ENCODE measurements at places on chromosomes 5 and 9.

DNA sequence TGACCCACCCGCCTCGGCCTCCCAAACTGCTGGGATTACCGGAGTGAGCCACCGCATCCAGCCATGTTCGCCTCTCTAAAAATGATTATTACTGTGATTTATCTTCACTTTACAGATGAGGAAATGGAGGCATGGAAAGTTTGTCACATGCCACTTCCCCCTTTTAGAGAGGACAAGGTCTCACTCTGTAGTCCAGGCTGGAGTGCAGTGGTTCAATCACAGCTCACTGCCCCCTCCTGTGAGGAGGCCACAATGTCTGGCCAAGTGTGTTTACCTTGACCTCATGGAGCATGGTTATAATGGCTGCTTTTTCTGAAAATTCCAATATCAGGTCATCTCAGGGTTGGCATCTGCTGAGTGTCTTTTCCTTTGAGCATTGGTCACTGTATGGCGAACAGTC is 6.7 kb downstream of the PRRT1B start:
- no peak for DNase-seq

GRCh38 chr9:785997-786396 is 55.5 kb upstream of the DMRT1 start:
- DNase-seq = no peak

DNA sequence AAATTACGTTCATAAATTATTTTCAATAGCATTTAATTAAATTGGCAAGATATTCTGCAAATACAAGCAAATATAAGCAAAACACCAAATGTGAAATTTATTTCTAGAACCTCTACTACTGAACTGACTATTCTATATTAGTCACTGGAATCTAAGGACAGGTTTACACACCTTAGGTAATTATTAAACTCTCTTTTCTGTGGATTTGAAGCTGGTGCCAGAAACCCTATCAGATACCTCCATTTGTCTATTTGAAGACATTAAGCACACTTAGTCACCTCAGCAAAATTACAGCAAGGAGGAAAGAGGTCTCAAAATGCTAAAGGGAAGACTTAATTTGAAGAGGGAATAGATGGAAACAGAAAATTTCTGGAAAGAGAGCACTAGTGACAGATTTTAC is 83.4 kb downstream of the CPLANE1 start:
- DNase-seq = no peak

GRCh38 chr9:23563517-23563916 is 262.5 kb downstream of the ELAVL2 start:
- DNase-seq = no peak

DNA sequence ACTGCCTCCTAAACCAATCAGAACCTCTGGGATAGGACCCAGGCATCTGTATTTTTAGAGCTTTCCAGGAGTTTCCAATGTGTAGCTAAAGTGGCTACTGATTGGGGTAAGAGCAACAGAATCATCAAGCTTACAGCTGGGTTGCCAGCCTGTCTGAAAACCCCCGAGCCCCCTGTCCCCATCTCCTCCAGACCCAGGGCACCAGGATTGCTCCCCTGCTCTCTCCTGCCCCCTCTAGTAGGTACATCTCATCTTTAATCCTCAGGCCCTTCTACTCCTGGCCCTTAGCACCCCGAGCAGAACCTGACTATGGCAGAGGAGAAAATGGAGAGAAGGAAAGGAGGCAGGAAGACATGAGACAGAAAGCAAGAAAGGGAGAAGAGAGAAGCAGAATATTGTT is 204.9 kb downstream of the GABBR2 start:
- no peak for DNase-seq

- DNase-seq = no peak
Observed at GRCh38 chr5:167716126-167716775, 575.2 kb upstream of the WWC1 start.

DNA sequence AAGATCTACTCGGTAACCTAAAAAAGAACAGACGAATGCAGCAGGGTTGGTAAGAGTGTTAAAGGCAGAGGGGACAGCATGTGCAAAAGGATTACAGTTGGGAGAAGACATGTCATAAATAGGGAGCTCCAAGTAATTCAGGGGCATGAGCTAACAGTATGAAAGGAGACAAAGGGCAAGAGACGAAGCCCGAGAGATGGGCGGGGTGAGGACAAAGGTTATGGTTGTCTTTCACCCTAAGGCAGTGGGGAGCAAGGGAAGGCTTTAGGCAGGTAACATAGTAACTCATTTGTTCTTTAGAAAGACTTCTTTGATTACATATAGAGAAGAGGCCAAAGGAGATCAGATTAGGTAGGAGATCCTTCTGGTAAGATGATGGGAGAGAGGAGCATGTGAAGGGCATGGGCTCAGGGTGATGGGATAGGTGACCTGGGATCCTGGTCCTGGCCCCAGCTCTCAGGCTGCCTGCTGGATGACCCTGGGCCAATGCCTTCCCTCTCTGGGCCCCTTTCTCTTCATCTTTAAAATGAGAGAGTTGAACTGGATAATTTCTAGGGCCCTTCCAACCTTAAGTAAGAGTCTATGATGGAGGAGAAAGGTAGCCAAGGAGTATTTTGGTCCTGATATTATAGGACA is 19.5 kb downstream of the MORN5 start:
- no peak for DNase-seq

DNA sequence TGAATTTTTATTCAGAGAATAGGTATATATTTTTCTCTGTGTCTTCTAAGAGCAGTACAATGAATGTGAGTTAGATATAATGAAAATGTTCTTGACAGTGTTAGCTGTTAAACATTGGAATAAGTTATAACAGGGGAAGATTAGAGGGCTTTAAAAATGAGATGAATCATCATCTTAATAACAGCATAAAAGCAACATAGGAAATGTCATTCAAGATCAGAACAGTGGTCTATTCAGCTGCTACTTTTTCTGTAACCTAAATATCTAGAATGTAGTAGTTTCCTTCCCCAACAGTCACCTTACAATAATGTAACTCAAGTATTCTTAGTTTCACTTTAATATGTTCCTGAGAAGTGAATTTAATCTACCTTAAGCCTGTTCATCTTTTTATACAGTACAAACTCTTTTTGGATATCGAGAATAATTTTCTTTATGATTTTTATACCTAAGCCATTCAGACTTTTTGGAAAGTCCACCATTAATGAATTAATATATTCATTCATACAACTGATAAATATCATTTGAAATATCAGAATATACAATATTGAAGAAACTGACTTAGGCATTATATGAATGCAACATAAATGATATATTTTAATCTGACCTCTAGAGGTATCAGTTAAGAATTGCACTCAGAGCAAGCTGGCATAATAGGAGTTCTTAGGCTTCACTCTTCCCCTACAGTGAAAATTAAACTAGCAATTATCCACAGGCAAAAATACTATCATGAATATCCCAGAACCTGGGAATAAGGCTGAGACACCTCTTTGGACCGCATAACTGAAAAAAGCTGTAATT is 66.1 kb upstream of the EDIL3 start:
- DNase-seq = no peak

GRCh38 chr5:158100373-158100888 is 241.5 kb upstream of the CLINT1 start:
- no peak for DNase-seq

DNA sequence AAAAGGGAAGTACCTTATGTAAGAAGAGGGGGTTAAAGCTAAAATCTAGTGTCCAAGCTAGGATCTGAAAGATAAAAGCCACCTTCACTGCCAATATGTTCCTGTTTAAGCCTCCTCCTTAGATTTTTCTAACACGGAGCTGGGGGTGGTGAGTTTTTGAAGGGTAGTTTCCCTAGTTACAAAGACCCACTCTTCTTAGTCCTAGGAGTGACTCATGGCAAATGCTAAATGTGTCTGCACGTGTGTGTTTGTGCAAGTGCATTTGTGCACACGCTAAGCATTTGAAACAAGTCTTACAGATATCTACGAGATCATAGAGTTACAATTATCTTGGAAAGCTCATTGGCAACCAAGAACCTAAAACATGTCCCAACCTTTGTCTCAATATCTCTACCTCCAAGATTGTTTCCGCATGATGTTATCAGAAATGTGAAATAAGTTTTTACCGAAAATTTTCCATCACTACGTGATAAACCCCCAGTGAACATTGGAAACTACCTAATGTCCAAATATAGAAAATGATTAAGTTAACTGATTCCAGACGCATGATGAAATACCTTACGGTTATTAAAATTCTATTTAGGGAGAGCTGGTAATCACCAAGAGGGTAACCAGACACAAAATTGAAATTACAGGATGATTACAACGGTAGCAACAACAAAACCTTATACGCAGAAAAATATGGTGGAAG is 78.0 kb upstream of the HRH2 start:
- no peak for DNase-seq

- DNase-seq = no peak
Observed at GRCh38 chr9:79572032-79572607, 355 bp downstream of the TLE4 start.

GRCh38 chr9:121763131-121763530 is 111.7 kb downstream of the DAB2IP start:
- DNase-seq = no peak

GRCh38 chr5:148364343-148364742 is 19.4 kb upstream of the FBXO38 start:
- DNase-seq = no peak

- no peak for DNase-seq
Observed at GRCh38 chr5:128681096-128681495, 143.1 kb upstream of the FBN2 start.

- DNase-seq = no peak
Observed at GRCh38 chr5:73801686-73802085, 175.7 kb downstream of the ARHGEF28 start.

DNA sequence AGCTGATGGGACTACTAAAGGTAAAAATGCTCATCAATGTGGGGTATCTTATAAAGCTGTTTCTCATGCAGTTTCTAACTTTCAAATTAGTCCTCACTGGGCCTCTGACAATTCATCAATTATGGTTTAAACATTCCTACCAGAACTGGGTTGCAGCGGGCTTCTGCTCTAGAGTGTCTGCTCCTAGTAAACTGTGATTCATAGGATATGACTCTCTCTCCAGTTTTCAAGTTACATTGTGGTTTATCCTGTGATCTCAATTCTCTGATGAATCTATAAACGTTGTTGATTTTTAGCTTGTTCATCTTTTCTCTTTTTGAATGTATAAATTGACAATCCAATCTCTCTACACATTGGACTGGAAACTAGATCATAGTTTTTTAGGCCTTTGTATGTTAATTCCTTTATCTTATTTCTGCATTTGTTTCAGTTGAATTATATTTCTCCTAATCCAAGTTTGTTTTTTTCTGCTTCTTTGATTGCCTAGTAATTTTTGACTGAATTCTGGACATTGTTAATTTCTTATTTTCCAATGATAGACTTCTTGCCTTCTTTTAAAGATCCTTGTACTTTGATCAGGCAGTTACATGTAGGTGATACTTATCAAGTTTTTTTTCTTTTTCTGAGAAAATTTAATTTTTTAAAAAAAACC is 822.6 kb downstream of the TLE1 start:
- no peak for DNase-seq

DNA sequence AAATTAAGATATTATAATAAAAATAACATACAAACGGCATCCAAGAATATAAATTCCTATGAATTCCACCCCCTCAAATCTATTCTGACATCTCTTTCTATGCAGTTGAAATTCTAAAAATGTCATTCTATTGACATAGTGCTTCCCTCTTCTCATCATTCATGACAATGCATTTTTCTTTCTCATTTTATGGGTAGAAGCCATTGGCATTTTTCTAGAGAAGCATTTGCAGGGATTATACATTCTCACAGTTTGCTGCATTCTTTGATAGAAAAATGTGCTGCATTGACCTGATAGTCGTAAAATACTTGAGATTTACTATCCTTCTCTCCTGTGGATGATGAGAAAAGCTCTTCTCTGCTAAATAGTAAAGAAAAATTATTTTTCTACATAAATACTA is 760.9 kb upstream of the ACO1 start:
- no peak for DNase-seq

- DNase-seq = no peak
Observed at GRCh38 chr9:78938821-78939220, 632.9 kb upstream of the TLE4 start.

DNA sequence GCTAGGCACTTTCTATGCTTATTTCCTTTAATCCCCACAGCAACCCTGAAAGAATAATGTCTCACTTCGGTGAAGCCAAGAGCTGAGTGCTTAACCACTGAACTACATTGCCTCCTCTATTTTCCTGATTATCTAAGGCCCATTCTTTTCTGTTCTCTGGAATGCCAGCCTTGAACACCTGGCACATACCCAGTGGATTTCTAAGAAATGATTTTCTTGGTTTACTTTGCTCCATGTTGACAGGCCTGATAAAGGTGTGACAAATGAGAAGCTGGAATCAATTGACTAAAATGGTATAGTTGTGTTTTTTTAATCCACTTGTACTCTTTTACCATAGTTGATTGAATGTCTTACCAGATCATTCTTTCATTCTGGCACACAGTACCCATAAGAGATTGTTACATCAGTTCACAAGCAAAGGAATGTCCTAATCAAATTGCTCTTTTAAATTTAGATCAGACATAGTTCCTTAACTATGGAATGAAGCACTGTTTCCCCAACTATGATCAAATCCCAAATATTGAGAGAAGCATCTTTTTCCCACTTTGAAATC is 9.0 kb upstream of the ENC1 start:
- DNase-seq = no peak

DNA sequence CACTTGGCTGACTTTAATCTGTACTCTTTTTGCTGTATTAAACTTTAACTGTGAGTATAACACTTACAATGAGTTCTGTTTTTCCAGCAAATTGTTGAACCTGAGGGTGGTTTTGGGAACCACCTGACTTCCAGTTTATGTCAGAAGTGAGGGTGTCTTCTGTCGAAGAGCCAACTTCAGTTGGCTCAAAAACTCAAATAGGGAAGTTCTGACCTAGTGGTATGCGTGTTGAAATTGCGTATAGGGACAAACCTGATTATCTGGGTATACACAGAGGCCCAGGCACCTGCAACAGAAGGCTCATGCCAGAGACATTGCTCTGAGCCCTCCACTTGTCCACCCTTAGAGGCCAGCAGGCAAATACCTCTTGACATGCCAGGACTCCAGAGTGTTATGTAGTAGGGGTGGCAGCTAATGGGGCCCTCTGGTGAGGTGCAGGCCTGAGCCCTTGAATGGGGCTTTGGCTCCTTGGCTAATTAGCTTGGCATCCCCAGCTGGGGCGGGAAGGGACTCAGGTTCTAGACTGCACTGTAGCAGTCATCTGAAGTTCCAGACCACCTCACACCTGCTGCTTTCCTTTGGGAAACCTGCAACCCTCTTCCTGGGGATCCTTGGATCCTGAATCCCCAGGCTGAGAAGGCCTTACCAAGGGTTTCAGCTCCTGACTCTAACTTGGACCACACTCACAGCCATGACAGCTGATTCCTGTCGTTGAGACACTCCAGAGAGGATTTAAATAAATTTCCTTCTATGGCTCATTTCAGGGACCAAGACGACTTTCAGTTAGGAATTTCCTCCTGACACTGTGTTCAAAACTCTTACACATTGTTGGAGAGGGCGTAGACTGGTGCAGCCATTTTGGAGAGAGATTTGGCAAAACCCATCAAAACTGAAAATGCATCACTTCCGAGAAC is 189.6 kb downstream of the HSPA4 start:
- no peak for DNase-seq

DNA sequence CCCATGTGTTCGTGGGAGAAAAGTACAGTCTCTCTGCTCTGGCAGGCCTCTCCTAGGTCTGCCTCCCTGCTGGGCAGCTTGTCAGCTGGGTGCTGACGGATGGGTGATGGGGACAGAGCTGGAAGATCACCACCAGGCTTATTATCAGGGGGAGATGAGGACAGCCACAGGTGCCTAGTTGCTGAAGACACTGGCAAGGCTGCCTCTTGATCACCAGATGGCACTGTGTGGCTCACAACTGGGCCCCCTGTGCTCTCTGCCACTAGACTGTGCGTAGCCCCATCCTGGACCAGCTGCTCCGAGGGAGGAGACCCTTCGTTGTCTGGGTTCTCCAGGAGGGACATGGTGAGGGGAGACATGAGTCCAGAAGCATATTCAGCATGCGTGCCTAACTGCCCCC is 73.0 kb downstream of the KIF24 start:
- DNase-seq = no peak
